SK-N-DZ (cell line): ENCODE measurements at places on chromosomes 4 and X.

- no peak for DNase-seq
Measured at GRCh38 chr4:62460329-62460728, 1260.2 kb downstream of the ADGRL3 start.

- DNase-seq = no peak
Measured at GRCh38 chrX:105331244-105331643, 110.8 kb upstream of the TEX13A start.

- DNase-seq = no peak
Measured at GRCh38 chrX:1281521-1281920, 12.9 kb downstream of the CSF2RA start.

GRCh38 chrX:136528645-136529315, 3.2 kb upstream of the VGLL1 start:
- DNase-seq = peak; percentile 67

DNA sequence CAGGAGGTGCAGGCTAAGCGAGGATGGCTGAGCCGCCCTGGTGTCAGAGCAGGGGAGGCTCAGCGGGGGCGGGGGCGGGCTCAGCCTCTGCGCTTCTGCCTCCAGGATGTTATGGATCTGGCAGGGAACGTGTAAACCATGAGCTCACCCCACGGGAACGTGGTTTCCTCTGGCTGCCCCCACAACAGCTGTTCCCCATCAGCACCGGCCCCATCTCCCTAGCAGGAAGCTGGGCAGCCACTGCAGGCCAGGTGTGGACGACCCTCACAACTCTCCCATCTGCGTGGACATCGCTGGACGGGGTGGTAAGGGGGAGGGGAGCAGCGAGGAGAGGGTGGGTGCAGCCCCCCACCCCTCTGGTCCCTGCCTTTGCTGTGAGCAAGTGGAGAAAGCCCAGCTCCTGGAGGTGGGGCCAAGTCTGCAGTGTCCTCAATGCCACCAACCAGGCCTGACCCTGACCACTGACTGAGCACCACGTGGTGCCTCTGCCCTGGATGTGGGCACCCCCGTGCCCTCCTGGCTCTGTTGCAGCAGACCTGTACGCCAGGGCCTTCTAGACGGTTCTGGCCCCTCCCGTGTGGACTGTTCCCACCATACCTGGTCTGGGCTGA, 28.1 kb upstream of the SPON2 start:
- DNase-seq = no peak

GRCh38 chr4:75698963-75699228, 25.5 kb upstream of the USO1 start:
- DNase-seq = no peak

DNA sequence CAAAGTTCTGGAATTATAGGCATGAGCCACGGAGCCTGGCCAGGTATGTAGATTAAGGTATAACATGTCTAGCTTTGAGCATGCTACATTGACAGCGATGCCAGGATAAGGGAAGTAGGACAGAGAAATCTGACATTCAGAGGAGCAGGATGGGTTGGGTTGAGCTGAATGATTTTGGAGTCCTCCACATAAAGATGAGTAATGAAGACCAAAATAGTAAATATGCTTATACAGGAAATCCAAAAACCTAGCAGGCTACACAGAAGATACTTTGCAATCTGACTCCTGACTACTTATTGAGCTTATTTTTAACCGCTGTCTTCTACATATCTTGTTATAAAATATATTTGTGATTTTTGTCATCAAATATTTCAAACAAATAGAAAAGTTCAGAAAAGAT, 69.7 kb downstream of the PDGFC start:
- no peak for DNase-seq

DNA sequence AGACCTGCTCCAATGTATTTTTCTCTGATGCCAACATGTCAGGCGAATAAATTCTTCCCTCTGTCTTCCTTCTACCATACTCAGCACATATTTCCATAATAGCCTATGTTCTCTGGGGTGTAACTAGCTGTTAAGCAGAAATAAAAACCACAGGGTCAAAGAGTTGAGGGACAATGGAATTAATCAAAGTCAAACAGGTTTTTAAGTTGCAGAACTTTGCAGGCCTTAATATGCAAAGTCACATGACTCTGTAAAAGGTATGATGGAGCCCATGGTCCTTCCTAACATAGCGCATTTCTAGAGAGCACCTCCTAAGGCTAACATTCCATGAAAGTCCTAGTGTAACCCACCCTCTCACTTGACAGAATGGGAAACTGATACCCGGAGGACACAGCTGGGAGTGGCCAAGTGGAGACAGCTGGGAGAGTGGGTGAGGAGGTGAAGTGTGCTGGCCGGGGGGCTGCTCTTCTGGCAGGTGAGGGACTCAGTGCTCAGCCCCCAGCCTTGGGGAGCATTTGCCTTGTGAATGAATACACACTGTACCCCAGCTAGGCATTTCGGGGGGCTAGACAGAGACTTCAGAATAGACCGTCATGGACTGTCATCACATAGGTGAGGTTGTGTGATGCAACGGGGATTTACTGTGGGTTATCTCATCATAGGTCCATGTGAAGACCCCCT, 8.4 kb upstream of the SORCS2 start:
- DNase-seq = no peak

DNA sequence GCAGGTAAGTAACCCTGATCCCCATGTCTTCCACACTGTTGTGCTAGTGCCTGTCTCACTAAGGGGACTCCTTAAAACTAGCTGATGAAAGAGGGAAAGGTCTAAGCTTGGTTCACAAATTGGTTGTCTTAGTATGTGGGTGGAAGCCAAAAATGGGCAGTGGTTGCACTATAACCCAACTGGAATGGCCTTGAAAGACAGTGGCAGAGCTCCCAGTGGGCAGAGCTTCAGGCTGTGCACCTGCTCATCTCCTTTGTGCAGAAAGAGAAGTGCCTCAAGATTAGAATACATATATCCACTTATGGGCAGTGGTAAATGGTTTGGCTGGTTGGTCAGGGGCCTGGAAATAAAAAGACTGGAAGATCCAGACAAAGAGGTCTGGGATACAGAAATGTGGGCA, 7.2 kb downstream of the SYN1 start:
- no peak for DNase-seq

GRCh38 chrX:126580877-126581276, 28.3 kb upstream of the DCAF12L1 start:
- no peak for DNase-seq

GRCh38 chr4:41748571-41749475, at the start of gene PHOX2B:
Gene PHOX2B, minus strand, starts transcription at chr4:41748725. Its CDS starts 115 bp downstream, at chr4:41748610.
- peak; percentile 98 for DNase-seq

DNA sequence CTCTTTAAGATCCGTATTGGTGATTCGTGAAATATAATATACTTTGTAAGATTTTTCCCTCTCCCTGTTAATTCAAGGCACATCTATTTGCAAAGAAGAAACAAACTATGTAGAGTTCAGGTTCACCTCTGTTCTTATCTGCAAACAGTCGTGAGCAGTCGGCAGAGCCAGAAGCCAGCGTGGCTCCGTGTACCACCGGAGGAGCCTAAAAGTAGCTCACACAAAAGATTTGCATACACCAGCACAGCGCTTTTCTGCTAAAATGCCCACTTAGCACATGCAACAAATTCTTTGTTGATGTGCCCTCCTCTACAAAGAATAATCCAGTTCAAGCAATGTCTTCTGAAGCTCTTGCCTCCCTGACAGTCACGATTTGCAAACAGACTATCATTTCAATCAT, 416.0 kb upstream of the TENM3 start:
- no peak for DNase-seq

GRCh38 chr4:149884046-149884445, 68.4 kb upstream of the IQCM start:
- no peak for DNase-seq

DNA sequence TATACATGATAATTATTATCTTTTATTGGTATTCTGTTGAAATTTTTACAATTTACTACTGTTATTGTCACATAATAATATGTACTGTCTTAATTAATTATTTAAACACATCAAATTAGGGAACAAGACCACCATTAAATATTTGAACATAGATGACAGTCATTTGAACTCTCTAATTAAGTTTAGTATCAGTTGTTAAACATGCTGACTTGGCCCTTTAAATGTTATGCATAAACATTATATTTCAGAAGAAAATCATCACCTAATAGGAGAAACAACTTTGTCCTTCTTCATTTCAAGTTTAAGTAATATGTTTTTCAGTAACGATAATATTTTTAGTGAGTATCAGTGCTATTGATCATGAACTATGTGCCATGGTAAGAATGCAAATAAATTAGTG, 623.5 kb upstream of the GNPDA2 start:
- DNase-seq = no peak

DNA sequence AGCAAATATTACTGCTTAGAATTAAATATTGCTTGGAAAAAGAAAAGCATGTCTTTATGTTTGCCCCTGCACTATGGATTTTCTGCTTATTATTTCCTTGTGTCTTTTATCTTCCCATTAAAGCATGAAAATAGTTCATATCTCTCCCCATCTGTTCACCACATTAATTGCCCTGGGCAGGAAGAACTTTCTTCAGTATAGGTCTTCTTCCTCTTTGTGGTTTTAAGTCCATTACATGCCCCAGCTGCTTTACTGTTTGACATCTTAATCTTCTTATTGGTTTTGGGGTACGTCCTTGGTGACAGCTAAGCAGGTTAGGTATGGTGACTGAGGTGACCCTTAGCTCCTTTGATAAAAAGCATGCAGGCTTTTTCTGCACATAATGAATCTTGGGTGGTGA, 157.3 kb downstream of the AASDH start:
- DNase-seq = no peak

GRCh38 chr4:113588895-113589668, 172.5 kb downstream of the CAMK2D start:
- DNase-seq = no peak

DNA sequence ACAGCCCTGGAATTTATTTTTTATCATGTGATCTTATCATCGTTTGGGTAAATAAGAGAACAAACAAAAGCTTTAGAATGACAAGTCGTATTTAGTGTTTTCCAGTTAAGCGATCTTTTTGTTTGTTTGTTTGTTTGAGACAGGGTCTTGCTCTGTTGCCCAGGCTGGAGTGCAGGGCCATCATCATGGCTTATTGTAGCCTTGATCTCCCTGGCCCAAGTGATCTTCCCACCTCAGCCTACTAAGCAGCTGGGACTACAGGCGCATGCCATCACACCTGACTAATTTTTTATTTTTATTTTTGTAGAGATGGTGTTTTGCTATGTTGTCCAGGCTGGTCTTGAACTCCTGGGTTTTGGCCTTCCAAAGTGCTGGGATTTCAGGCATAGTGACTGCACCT, 57.1 kb upstream of the PDLIM3 start:
- no peak for DNase-seq

DNA sequence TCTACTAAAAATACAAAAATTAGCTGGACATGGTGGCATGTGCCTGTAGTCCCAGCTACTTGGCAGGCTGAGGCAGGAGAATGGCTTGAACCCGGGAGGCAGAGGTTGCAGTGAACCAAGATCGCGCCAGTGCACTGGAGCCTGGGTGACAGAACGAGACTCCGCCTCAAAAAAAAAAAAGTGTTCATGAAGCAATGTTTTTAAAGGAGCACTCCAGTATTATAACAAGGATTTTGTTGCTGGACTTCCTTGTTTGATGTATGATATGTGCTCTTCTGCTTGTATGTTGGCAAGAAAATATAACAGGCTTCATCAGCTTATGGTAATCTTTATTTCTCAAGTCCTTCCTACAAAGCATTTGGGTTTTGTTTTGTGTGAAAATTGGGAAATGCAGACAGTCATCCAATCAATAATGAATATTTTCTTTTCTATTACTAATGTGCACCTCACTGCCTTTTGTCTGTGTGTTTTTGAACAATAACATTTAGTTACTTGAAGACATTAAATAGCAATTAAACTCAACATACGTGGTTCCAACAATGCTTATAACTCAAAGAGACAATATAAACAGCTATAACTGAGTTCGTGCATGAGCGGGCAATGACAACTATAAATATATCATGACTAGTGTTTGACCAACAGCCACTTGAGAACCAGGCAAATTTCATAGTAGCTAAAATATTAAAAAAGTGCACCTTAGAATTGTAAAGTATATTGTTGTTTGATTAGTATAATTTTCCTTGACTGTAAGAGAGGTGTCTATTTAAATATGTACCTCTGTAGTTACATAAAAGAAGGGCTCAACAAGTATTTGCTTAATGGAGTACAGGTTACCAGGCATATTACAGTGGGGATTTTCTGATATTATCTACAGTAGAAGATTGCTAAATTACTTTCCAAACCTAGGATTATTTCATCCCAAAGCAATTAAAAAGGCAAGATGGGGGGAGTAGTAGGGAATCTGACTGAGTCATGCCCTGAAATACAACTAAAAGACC, 210.7 kb downstream of the PPP3CA start:
- no peak for DNase-seq

GRCh38 chr4:142813388-142813787, 32.7 kb downstream of the INPP4B start:
- no peak for DNase-seq

GRCh38 chr4:83121246-83121645, 6.7 kb upstream of the PLAC8 start:
- DNase-seq = no peak

DNA sequence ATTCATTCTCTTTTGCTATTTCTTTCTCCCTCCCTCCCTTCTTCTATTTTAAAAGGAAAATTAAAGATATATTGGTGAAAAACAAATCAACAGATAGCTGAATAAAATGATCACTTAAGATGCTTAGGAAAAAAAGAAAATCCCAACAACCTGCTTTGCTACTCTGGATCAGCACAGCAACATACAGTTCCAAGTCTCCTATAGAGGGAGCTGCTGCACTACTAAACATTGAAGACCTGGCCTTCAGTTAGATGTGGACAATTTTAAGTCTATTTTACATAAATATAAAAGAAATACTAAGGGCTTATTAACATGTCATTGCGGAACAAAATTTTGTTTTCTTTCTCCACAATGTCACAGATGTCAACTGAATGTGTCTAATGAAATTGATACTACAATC, 226.4 kb downstream of the MAGEB5 start:
- peak; percentile 13 for DNase-seq

DNA sequence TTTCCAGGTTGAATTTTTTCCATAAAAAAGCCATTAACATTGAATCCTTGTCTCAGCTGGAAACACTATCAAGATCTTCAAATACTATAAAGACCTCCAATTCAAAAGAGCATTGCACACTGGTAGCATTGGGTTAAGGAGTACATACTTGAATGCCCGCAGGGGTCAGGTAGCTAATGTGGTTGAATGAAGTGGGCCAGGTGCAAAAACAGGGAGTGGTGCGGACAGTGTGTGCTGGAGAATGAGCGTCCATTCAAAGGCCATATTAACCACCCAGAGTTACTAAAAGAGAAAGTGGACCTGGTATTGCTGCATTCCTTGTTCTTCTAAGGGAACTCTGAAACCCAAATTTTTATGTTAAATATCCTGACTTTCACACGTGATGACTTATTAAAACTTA, 91.6 kb downstream of the NYX start:
- no peak for DNase-seq

DNA sequence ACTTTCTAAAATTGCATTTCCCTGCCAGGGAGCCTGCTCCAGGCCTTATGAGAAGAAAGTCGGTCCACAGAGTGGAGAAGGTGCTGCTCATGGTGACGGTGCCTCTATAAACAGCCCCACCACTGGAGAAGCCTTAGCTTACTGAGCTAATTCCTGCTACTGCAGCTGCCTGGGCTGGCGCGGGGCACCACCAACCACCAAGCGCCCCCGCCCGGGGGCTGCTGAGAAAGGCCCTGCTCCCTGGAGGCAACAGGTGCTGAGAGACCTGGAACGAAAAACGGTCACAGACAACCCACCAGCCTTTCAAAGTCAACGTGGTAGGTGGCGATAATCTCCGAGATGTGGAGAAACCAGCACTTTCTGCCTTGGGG, 2.9 kb downstream of the HCFC1 start:
- no peak for DNase-seq

- DNase-seq = no peak
Measured at GRCh38 chr4:147040874-147041273, 95.2 kb upstream of the TTC29 start.
